ENCODE measurements at places on chromosomes 4 and X.
A peak's percentile ranks its signal among the peaks of the same experiment; 100 is the strongest.

- DNase-seq = peak; percentile 72
Observed at GRCh38 chr4:151197247-151197646, 79.7 kb upstream of the PRSS48 start.

DNA sequence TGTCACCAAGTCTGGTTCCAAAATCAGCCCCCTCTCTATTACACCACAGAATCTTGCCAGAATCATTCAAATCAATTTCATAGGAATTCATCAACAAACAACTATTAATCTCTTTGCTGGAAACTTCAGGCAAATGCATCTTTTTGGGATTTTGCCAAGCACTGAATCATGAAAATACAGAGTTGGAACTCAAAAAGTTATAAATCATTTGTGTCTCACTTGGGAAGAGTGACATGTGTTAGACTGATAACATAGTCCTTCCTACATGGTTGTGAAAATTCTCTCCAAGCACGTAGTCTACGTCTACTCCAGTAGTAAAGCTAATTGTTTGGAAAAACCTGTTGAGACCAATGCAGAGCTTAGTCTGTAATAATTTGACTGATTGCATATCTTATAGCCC, 19.0 kb downstream of the CXCL8 start:
- no peak for DNase-seq

DNA sequence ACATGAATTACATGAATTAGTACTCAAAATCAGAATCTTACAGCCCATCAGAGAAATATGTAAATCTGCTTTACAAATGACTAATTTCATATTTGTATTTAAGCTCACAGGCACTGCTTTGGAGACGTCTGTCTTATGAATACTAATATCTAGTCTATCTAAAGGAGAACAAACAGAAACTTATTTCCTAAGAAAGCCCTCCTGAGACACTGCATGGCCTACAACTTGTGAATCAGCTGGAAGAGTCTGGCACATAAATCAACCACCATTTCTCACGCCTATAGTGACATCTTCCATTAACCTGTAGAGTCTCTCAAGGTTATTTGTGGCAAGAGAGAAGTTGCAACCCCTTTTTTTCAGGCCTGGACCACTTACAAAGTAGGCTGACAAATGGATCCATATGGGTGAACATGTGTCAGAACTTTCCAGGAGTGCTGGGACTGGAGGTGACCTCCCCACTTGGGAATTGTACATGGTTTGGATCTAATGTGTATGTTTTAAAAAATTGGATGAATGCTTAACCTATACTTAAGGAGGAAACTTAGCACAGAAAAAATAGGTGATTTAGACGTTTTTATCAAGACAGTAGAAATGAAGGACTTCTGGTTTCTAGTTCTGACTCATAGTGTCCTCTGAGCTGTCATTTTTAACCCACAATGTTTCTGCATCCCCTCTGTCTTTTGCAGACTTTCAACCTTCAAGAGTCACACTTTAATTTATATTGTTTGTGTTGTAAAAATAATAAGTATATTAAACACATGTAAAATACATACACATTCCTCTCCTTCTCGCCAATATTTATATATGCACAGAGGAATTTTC, 83.2 kb upstream of the ARHGAP24 start:
- DNase-seq = no peak

DNA sequence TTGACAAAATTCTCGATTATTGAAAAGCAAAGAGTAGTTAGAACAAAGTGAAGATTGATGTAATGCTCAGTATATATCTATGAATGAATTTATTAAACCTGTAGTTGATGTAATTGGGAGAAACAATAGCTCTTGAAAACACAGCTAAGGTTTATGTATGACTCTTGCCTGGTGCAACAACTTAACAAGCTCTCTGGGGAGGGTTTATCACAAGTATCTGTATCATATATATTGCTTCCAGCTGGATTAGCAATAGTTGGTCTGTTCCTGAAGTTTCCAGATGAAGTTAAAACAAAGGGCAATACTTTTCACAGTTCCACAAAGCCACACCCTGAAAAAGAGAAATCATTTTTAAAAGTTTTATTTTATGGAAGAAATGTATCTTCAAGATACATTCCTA, 91.4 kb downstream of the ARSJ start:
- DNase-seq = no peak

GRCh38 chrX:46811121-46811520, 25.7 kb upstream of the RP2 start:
- no peak for DNase-seq

Data from testis (tissue), 5 donors.